Thymus (tissue), 14 donors: ENCODE measurements at places on chromosomes 5 and 9. TPM values are rescaled to one million over a fixed set of nuclear protein-coding genes. Genes with fewer than 3 reads are reported as not detected.

The MTMR12 gene
- 12.9 TPM for total RNA-seq

The FAT2 gene
- 5.1 TPM for total RNA-seq

The AFAP1L1 gene
- total RNA-seq, result 8.0 TPM

The EMB gene
- total RNA-seq, result 95.2 TPM

The FOXD4L4 gene
- total RNA-seq, result 0.09 TPM

The PCDHB4 gene
- total RNA-seq, result 0.09 TPM

The NIM1K gene
- total RNA-seq, result 0.19 TPM

The PCDHGC4 gene
- 0.19 TPM for total RNA-seq

- DNase-seq, result no peak
- H3K4me1 ChIP-seq, result no peaks in the 10 kb centered on the region
- H3K4me3 ChIP-seq, result no peak overlapping the region
- no peaks in the 10 kb centered on the region for H3K36me3 ChIP-seq
These were observed 144.4 kb downstream of the SLC12A2 start for GRCh38 chr5:128228008-128228407.

DNA sequence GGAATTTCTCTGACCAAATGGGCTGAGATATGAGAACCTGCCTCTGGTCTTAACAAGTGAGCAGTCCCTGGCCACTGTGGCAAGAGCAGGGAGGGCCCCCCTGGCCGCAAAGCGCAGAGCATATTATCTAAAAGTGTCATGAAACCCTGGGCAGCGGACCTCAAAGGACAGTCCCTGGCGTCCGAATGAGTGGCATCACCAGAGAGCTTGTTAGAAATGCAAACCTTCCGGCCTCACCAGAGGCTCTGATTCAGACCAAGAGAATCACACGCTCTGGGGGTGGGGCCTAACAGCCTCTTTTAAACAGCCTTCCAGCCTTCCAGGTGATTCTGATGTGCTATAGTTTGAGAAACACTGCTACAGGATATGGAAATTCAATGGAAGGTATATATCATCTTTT, 10.9 kb downstream of the PTPN3 start:
- no peaks in the 10 kb centered on the region for H3K27me3 ChIP-seq
- H3K27ac ChIP-seq, result no peak overlapping the region
- H3K4me3 ChIP-seq, result no peak overlapping the region

GRCh38 chr9:81069923-81070322, 619.4 kb downstream of the TLE1 start:
- no peak overlapping the region for H3K27ac ChIP-seq
- H3K4me1 ChIP-seq, result no peaks in the 10 kb centered on the region
- H3K4me3 ChIP-seq, result no peak overlapping the region
- no peak for DNase-seq

- peaks cover 19% of the 10 kb centered on the region for H3K4me1 ChIP-seq
- peak overlapping the region; percentile 33 for H3K27ac ChIP-seq
- peaks cover 3% of the 10 kb centered on the region for H3K36me3 ChIP-seq
- H3K4me3 ChIP-seq, result no peak overlapping the region
- DNase-seq, result no peak
- no peaks in the 10 kb centered on the region for H3K27me3 ChIP-seq
These were observed 69.9 kb downstream of the OTULIN start for GRCh38 chr5:14734396-14734795.

- H3K27me3 ChIP-seq, result no peaks in the 10 kb centered on the region
- no peaks in the 10 kb centered on the region for H3K4me1 ChIP-seq
- no peaks in the 10 kb centered on the region for H3K36me3 ChIP-seq
These were observed 201.6 kb upstream of the IRX1 start for GRCh38 chr5:3393920-3394597.

- H3K36me3 ChIP-seq, result no peaks in the 10 kb centered on the region
- H3K27ac ChIP-seq, result no peak overlapping the region
- H3K4me1 ChIP-seq, result no peaks in the 10 kb centered on the region
- no peaks in the 10 kb centered on the region for H3K27me3 ChIP-seq
These were observed 179.0 kb upstream of the CDH9 start for GRCh38 chr5:27217155-27217956.

DNA sequence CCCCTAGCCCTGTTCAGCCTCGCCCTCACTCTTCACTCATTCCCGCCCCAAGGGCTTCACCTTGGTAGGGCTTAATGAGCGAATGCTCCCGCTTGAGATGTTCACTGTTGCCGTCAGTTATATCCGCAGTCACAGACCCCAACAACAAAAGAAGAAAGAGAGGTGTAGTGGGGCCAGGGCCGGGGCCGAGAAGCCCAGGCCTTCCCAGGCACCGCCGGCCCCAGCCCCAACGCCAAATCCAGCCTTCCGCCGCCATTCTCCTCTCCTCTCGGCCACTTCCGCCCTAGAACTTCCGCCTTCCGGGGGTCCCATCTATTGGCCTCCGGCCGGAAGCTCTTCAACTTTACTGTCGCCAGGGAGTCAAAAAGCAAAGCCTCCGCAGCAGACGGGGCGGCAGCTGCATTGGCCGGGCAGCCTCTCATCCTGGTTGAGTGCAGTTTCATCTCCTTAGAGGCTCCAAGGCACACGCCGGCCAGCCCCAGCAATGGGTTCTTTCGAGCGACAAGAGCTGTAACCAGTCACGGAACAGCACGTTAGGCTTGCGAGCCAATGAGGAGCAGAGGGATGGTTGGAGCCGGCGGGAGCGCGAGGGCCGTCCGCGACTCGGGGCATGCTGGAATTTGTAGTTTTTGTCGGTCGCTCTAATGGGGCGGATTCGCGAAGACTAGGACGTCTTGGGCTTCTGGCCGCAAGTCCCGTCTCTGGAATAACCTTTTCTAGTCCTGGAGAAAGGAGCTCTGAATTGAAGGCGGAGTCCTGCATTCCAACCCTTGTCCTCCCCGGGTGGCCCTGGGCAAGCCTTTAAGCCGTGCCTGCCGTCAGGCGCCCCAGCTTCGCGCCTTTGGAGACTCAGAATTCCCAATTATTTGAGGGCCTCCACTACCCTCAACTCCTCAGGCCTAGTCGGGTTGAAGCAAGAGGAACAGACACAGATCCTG, at the start of gene LMAN2:
Gene LMAN2, minus strand, starts transcription at position 277 of the 938 bp plus-strand sequence. Its CDS starts 21 bp downstream, at position 256.
- no peaks in the 10 kb centered on the region for H3K27me3 ChIP-seq
- H3K27ac ChIP-seq, result peak within 1 kb of the TSS; percentile 99
- peak within 1 kb of the TSS; percentile 99 for H3K4me3 ChIP-seq
- H3K36me3 ChIP-seq, result peaks cover 23% of the 10 kb centered on the region

GRCh38 chr9:134024828-134025605, at the start of gene BRD3OS:
Gene BRD3OS (plus strand): TSS chr9:134025481. CDS start chr9:134026748, 1,267 bp downstream.
- peak; percentile 93 for DNase-seq
- no peaks in the 10 kb centered on the region for H3K27me3 ChIP-seq
- peaks cover 4% of the 10 kb centered on the region for H3K4me1 ChIP-seq
- no peaks in the 10 kb centered on the region for H3K36me3 ChIP-seq
- H3K27ac ChIP-seq, result peak within 1 kb of the TSS; percentile 66

DNA sequence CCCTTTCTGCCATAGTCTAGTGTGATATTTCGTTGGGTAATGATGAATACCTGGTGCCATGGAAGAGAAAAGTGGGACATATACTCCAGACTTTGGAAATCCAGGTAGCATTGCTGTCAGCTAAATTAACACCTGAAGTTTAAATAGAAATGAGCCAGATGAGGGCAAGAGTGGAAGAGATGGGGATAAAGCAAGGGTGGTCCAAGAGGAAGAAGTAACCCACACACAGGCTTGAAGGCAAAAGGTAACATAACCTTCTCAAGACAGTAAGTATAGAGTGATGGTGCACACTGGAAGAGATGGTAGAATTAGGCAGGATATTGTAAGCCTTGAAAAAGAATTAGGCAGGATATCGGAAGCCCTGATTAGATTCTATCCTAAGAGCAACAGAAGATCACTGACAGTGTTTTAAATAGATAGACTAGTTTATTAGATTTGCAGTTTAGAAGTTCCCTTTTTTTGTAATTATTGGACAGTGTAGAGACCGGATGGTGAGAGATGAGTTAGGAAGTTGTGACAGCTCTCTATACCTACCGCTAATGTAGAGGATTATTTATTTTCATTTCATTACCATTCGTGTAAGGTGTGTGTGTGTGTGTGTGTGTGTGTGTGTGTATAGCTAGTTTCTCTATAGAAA, 16.8 kb downstream of the ANXA1 start:
- no peak overlapping the region for H3K4me3 ChIP-seq
- H3K4me1 ChIP-seq, result no peaks in the 10 kb centered on the region
- H3K36me3 ChIP-seq, result no peaks in the 10 kb centered on the region

DNA sequence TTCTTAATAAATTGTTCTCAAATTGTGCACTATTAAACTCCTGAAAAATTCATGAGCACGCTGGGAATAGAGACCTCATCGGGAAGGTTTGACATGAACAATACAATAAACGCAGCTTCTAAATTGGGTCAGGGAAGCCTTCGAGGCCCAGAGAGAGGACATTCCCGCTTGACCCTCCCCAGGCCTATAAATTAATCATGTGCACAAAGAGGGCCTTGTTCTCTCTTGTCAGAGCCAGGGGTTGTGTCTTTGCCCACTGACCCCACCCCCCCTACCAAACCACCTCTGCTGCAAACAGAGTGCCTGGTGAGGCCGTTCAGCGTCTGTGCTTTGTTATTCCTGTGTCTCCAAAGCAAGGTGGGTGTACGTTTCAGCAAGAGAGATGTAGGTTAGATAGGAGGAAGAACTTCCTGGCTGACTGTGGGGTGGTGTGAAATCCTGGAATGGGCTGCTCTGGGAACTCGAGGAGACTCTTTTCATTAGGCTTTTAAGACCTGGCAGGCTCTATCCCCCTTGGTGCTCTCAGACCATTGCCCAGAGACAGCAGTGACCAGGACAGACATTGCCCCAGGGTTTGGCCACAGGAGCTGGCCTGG, 18.2 kb upstream of the DAB2IP start:
- no peaks in the 10 kb centered on the region for H3K36me3 ChIP-seq
- H3K27me3 ChIP-seq, result no peaks in the 10 kb centered on the region
- no peak for DNase-seq
- H3K4me3 ChIP-seq, result no peak overlapping the region
- H3K4me1 ChIP-seq, result peaks cover 6% of the 10 kb centered on the region

DNA sequence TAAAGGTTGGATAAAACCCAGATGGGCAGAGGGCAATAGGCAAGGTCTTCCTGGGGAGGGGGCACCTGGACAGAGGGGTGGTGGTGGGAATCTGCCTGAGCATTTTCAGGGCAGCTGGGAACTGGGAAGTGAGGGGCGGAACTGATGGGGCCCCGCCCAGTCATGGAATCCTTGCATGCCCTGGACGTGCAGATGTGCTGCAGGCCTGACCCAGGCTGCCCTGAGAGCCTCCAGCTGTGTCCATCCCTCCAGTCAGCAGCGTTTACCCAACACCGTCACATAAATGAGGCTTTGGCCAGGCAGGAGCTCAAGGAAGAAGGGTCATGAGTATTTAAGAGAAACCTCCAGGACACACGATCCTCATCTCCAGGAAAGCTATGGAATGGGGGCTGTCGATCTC, 70.3 kb downstream of the DAB2IP start:
- no peaks in the 10 kb centered on the region for H3K27me3 ChIP-seq
- no peak overlapping the region for H3K27ac ChIP-seq
- H3K36me3 ChIP-seq, result no peaks in the 10 kb centered on the region
- peaks cover 67% of the 10 kb centered on the region for H3K4me1 ChIP-seq
- DNase-seq, result no peak

DNA sequence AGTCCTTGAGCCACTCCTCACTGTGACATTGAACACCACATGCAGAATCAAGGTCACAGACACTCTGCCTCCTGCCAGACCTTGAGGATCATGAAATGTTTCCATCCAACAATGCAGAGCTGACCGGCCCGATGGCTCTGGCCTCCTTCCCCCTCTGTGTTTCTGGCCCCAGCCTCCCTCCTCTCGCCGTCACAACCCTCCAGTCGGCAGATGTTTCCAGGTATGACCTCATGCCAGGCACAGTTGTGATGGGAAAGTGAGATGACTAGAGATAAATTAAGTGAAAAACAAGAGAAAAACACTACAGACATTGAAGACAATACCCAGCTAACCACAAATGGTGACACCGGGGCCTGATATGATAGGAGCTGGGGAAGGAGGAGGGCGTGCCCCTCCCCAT, 9.8 kb downstream of the NTNG2 start:
- H3K4me3 ChIP-seq, result no peak overlapping the region
- no peaks in the 10 kb centered on the region for H3K36me3 ChIP-seq
- no peaks in the 10 kb centered on the region for H3K4me1 ChIP-seq
- DNase-seq, result no peak
- H3K27ac ChIP-seq, result no peak overlapping the region
- H3K27me3 ChIP-seq, result peaks cover 46% of the 10 kb centered on the region

DNA sequence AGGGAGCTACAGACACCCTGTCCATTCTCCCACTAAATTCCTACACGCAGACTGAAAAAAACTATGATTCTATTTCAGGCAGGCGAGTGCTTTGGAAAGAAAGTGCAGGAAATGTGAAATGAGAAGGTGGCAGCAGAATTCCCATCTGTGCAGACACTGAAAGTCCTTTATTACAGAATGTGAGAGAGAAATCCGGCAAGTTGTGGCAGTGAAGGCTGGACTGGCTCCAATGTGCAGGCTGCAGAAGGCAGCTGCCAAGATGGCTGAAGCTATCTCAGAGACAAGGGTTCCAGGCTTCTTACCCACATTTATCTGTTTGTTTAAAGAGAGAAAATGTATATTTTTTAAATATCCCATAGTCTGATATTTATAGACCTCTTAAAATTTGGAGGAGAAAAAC, 161.8 kb upstream of the VLDLR start:
- no peaks in the 10 kb centered on the region for H3K27me3 ChIP-seq
- H3K36me3 ChIP-seq, result no peaks in the 10 kb centered on the region
- no peak overlapping the region for H3K4me3 ChIP-seq
- H3K4me1 ChIP-seq, result no peaks in the 10 kb centered on the region
- DNase-seq, result no peak

DNA sequence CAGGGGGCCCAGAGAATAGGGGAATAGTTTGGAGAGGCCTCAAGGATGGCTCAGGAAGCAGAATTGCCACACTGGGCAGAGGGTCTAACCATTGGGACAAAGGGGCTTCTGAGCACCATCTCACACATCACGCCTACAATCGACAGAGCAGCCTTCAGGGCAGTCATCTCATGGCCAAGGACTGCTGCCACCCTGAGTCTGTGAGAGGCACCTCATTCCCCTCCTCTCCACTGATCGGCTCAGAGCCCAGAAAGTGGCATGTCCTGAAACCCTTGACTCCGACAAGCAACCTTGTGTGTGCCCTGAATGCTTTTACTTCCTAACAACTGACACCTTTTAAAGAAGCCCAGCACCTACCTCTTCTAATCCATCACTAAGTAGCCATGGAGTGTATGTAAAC, 128.9 kb upstream of the PTPN3 start:
- H3K27me3 ChIP-seq, result no peaks in the 10 kb centered on the region
- no peaks in the 10 kb centered on the region for H3K36me3 ChIP-seq
- no peaks in the 10 kb centered on the region for H3K4me1 ChIP-seq
- no peak overlapping the region for H3K27ac ChIP-seq
- no peak for DNase-seq

DNA sequence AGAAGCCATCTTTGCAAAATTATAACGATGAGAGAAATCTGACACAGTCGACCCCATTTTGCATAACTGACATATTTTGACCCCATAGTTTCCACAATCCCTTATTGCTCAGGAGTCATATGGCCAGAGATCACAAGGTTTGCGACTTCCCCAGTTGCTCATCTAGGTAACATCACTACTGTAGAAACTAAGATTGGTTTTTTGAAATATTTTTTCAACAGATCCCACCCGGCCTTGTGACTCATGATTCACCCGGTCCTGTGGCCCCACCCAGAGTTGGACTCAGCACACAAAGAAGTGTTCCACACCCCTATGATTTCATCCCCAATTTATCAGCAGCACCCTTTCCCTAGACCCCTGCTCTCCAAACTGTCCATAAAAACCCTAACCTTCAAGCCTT, 50.2 kb downstream of the TIMD4 start:
- H3K36me3 ChIP-seq, result no peaks in the 10 kb centered on the region
- H3K4me1 ChIP-seq, result no peaks in the 10 kb centered on the region
- no peak overlapping the region for H3K4me3 ChIP-seq
- peak overlapping the region; percentile 13 for H3K27ac ChIP-seq
